ELF-1 (cell line): ENCODE measurements at places on chromosomes 3 and 15.

DNA sequence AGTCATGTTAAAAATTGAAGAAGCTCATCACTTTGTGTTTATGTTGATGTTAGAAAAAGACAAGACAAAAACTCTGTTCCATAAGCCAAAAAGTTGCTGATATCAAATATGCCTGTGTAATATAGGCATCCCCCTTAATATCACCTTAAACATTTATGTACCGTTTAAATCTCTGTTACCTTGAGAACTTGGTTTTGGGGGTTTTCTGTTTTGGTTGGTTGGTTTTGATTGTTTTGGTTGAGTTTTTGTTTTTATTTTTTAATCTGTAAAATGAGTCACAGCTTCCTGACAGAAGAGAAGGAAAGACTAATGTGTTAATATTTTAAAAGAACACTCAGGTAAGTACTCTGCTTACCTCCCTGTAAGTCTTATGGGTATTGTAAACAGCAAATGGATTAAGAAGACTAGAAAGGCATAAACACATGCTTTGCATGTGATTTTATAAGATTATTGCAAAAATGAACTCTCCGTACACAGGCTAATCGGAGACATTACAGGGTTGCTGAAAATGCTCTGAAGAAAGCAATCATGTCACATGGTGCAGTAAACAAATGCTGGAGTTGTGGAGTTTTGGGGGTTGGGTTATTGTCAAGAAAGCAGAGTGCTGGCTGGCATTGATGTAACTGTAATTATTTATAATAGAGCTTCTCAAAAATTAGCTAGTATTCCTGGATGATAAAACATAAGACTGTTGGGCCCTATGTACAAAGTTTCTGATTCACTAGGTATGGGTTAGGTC lies 69.5 kb upstream of the MBNL1 start:
- no peak for DNase-seq

- no peak for DNase-seq
These were observed 182.2 kb upstream of the IL12A start for GRCh38 chr3:159806412-159806811.

DNA sequence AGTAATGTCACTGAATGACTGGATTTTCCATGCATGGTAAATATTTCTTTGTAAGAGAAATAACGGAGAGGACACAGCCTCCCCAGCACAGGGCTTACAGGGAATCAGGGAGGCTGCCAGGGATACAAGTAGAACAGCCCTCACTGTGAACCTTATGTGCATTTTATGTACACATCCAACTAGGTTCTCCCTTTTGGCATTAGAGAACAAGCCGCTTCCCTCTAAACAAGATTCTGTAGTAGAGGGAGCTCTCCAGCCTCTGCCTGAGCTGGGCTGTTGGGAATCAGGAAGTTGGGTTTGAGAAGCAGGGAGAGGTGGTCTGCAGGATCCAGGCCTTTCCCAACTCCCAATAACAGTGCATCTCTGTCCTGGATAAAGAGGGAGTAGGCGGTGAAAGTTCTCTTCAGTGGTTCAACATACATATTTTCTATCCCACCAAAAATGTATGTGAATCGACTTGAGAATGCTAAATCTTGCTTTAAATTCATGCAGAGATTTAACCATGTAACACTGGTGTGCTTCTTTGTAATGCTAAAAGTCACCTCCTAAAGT lies 83.7 kb downstream of the ARNT2 start:
- no peak for DNase-seq

GRCh38 chr3:37625690-37626360 lies 235.9 kb upstream of the CTDSPL start:
- no peak for DNase-seq

- no peak for DNase-seq
These were observed 40.6 kb downstream of the ADIPOQ start for GRCh38 chr3:186882881-186883685.

GRCh38 chr3:14245248-14245639 lies 66.6 kb downstream of the LSM3 start:
- no peak for DNase-seq

DNA sequence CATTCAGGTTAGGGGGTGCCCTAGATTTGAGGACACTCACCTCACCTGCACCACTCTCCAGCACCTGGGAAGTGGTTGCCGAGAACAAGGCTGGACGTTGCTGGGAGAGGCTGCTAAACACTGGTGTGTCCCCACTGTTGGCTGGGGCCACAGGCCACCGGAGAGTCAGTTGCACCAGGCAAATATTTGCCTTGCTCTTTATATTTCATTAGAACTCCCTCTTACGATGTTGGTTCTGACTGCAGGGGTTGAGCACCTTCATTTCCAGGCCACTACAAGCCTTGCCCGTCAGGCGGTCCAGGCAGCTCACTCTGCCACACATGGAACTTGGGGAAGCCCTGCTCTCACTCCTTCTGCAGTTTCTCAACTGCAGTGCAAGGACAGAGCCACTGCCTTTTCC lies 30.7 kb downstream of the HCN4 start:
- no peak for DNase-seq

- no peak for DNase-seq
These were observed 10.6 kb downstream of the RPL32 start for GRCh38 chr3:12830785-12831156.

GRCh38 chr3:129778871-129779270 lies 114.6 kb downstream of the TMCC1 start:
- DNase-seq = no peak

GRCh38 chr3:188929137-188929536 lies 242.6 kb upstream of the TPRG1 start:
- DNase-seq = no peak

DNA sequence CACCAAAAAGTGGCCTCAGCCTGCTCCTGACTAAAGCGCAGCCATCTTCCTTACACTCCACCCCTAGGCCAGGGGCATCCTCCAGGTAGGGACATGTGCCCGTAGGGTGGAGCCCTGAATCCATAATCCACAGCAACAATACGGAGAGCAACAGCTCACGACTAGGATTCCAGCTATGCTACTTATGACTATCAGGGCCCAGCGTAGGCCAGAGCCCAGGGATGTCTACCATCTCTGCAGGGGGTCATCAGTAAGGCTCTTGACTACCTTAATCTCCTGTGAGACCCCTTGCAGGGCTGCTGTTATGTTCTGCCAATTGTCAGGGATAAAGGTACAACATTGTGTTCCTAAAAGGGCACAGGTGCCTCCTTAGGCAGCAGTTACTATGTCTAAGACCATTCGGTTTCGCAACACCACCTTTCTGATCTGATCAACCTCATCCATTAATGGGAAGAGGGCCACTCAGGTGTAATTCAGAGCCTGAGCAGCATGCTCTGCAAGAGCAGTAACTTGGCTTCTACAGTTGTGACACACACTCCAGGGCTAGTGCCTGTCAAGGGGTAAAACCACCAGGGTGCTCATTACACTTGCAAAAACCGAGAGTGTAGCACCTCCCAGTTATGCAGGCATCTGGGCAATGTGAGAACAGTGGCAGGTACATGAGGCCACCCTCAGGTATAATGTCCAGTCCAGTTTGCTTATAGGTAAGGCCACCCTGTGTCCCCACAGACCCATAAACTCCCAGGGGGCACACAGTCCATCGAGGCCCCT lies 11.0 kb downstream of the CCRL2 start:
- no peak for DNase-seq

DNA sequence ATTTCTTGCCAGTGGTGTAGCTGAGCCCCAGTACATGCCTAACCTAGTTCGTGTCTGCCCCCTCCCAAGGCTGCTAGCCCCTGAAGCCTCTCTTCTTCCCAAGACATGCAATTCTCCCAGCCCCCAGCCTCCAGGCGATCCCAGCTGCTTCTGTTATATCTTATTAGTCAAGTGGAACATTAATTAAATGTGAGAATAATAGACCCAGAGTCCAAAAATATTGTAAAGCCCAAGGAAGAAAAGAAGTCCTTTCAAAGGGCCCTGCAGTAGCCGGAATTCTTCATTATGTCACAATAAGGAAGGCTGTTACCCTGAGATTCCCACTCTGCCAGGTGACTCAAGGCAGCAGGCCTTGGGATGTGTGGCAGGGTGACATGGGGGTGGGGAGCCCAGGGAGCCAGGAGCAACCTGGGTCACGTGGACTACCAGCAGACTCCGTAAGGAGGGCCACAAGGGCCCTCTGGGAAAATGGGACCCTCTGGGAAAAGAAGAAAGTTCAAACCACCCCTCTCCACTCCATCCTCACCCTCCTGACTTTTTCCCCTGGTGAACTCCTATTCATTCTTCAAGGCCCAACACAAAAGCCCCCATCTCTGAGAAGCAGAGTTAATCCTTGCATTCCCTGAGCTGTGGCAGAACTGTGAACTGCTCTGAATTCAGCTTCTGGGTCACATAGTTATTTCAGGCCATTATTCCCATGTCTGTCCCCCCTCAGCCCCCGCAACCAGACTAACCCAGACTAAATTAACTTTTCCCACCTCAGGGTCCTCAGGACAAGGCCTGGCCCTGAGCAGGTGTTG lies 21.8 kb upstream of the TRH start:
- no peak for DNase-seq

GRCh38 chr3:133112666-133113065 lies 74.5 kb downstream of the TMEM108 start:
- no peak for DNase-seq

DNA sequence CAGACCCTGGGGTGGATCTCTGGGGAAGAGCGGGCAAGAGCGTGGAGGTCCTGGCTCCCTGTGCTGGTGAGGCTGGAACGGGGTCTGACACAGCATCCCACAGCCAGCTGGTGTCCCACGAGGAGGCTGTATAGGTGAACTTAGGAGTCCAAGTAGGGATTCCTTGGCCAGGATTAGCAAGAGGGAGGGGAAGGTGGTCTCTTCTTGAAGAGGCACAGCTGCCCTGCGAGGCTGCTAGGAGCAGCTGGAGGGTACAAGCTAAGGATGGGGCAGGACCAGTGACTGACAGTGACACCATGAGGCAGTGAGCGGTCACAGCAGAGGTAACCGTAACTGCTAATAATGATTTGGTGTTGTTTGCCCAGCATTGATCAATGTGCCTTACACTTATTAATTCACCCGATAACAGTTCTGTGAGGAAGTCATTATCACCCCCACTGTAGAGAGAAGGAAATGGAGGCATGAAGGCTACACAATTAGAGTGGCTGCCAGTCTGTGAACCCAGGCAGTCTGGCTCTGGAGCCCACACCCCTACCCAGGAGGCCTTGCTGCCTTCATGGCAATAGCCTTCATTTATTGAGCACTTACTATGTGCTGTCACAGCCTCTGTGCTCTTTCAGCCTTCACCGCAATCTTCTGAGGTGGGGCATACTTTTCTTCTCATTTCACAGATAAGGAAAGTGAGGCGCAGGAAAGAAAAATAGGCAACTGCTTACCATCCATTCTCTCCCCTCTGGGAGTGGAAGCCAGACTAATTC lies 59.4 kb downstream of the TMEM44 start:
- peak; percentile 61 for DNase-seq
